ENCODE measurements at places on chromosomes 16 and 17.

DNA sequence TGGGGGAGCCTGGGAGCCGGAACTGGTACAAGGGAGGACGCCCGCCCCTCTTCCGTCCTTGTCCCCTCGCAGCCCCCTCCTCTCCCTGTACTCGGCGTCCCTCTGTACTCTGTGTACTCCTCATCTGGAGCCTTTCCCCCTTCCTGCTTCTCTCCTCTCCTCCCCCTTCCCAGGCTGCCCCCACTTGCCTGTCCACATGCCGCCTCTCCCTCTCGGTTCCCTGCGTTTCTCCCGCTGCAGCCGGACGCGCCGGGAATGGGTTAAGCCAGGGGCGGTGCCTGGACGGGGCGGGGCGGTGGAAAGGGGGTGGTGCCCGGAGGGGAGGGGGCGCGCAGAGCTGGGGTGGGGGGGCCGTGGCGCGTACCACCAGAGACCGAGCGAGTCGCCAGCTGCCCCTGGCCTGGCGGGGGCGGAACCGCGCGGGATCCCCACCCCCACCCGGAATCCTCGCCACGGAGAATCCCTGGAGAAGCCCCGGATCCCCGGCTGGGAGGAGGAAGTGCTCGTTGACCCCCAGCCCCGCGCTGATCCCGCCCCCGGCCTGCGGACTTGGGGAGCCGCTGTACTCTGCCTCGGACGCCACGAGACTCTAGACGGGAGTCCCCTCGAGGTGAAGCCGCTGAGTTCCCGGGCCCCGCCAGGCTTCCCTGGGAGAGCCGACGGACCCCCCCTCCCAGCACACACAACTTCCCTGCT, 22.6 kb downstream of the GJD3 start:
- no peak for DNase-seq

DNA sequence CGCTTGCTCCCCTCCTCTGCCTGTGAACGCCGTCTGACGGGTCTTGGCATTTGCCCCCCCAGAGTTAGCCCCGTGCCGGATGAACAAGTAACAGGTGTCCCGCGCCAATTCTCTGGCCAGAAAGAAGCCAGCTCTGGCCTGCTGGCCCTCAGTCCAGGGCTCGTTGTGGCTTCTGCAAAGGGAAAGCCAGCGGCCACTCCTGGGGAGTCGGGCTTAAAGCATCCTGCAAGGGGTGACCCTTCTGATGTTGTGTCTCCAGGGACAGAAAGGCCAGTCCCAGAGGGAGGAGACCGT, 18.4 kb upstream of the OSGIN1 start:
- no peak for DNase-seq

DNA sequence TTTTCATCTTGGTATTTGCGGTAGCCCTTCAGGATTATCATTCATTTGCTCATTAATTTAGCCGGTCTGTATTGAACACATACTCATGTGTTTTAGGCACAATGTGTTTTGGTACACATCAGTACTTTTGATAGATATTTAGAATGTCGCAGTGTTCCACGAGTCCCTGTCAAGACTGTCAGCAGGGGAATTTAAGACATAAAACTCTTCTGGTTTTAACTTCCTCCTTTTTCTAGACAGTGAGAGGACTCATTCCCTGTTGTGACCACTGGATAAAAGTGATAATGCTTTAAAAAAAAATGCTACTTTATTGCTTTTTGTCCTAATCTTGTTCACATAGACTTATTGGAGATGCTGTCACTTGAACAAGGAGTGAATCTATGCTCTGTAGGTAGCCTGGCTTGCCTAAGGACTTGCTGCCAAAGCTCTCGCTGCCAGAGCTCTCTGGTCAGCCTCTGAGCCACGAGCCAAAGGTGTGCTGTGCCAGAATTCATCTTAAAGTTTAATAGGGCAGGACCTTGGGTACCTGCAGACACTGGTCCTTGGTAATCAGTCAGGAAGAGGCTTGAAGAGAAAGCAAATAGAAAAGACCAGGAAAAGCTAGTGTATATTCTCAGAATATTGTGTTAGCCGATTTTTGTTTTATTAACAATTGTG, 5.4 kb downstream of the DCAF7 start:
- no peak for DNase-seq

DNA sequence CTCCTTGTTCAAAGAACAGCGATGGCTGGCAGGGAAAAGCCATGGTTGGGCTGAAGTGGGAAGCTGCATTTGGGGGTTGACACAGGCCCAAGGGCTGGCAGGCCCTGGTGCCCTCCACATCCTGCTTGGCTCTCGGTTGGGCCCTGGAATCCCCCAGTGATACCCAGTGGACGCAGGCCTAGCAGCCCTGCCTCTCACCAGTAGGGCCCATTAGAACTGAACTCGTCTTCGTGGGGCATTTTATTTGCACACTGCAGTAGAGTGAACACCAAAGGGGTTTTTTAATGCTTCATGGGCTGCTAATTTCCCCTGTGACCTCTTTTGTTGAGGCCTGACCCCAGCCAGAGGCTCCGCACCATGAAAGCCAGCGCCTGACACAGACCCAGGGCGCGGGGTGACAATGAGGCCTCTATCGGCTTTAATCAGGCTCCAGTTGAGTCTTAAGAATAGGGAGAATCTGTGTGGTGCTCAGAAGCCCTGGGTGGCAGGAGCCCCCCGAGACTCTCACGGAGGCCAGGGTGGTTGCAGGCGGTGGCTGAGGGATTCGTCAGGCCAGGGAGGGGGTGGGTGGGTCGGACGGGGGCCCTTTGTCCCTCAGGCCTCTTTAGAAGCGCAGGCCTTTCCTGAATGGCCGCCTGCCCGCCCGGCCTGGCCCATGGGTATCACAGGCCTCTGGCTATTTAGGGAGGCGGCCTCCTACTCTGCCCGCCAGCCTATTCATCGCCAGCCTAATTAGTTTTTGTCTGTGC, 199.3 kb downstream of the NTN1 start:
- no peak for DNase-seq

DNA sequence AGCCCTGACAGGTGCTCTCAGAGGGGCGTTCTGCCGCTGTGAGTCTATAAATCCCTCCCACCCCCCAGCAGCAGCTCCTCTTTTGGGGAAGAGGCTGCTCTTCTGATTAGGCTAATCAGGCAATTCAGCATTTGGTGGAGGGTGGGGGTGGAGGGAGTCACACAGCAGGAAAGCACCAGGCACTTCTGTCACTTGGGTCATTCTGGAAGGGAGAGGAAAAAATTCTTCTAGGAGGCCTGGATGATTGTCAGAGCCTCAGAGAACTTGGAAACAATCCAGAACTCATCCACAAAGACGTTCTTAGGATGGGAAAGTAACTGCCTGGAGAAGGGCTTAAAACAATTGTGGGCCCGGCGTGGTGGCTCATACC, 7.3 kb upstream of the SSTR2 start:
- no peak for DNase-seq

- DNase-seq = no peak
Observed at GRCh38 chr17:74637926-74638325, 14.4 kb upstream of the CD300E start.

GRCh38 chr16:84190731-84191388, at the start of gene ADAD2:
Gene ADAD2 (plus strand): TSS chr16:84191157. CDS start chr16:84191231, 74 bp downstream.
- no peak for DNase-seq

DNA sequence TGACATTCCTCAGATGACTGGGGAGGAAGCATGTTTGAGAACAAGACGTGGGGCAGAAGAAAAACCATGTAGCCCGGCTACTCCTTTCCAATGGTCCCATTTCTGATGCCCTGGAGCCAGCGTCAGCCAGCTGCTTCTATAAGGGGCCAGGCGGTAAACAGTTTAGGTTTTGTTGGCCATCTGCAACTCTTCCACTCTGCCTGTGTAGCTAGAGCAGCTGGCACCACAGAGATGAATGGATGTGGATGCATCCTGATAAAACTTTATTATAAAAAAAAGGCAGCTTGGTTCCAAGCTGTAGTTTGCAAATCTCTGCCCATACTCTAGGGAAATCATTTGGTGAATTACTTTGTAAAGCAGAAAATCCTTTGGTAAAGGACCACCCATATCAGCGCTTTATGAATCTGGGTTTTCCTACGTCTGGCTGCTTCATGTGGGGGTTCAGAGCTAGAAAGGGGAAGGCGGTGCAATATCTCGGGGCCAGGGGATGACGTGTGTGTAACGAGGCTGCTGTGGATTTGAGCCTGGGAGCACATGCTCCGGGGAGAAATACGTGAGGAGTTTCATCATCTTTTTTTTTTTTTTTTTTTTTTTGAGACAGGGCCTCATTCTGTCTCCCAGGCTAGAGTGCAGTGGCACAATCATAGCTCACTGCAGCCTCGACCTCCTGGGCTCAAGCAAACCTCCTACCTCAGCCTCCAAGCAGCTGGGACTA, 3.4 kb upstream of the SRL start:
- DNase-seq = no peak

DNA sequence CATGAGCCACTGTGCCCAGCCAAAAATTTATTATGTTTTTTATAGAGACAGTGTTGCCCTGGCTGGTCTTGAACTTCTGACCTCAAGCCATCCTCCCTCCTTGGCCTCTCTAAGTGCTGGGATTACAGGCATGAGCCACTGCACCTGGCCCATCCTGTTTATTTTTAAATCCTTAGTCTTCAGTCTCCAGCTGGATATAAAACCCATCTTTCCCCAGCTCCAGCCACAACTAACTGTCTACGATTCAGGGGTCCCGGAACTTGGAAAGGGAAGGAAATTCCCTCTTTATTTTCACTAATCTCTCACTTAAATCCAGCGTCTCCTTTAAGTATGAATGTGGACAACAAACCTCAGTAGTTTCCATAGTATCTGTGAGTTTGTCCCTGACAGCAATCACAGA, 62.2 kb downstream of the IQCK start:
- DNase-seq = no peak

DNA sequence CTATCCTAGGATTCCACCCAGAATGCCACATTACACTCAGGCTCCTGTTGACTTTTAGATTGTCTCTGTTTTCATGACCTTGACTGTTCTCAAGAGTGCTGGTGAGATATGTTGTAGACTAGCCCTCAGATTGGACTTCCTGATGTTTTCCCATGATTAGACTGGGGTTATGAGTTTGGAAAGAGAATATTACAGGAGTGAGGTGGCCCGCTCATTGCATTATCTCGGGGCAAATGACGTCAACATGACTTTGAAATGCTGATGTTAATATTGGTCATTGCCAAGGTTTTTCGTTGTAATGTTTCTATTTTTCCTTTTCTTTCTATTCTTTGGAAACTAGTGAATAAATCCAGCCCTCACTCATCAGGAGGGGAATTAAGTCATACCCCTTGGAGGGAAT, 355.7 kb upstream of the MON1B start:
- no peak for DNase-seq

GRCh38 chr17:57016071-57016763, 38.3 kb downstream of the SCPEP1 start:
- no peak for DNase-seq

DNA sequence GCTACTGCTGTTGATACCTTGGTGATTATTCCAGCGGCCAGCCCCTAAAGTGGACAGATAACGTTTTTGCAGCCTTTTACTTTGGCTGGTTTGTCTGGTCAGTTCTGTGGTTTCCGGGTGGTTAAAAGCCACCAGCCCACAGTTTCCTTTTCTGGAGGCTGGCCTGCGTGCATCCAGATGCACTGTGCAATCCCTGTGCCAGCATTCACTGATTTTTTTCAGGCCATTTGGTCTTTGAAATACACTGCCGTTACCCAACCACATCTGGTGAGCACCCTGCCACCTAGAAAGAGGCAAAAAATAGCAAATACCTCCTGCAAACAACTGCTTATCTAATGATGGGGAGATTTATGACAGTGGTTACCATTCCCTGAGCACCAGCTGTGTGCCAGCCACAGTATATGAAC, 797 bp downstream of the NUDT7 start:
- no peak for DNase-seq

DNA sequence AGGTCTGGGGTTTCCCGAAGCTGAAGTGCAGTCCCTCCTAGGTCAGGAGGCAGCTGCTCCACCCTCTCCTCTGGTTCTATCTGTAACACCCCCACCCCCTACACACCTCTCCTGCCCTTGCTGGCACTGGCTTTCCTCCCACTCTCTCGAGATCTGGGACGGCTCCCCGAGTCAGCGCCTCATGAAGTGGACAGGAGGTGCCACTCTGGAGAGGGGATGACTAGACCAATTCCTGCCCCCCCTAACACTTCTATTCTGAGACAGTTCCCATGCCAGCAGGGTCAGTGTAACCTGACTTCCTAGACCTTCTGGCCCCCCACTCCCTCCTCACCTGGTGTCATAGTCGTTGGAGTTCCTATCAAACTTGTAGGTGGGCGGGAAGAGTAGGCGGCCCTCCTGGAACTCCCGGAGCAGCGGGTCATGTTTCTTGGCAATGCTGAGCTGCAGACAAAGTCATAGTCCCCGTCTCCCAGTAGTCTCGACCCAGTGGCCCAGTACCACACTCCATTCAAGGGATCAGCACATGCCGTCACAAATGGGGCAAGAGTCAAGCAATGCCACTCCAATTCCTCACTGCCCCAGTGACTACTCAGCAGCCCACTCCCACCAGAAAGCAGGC, 9.7 kb downstream of the INPP5K start:
- DNase-seq = no peak

DNA sequence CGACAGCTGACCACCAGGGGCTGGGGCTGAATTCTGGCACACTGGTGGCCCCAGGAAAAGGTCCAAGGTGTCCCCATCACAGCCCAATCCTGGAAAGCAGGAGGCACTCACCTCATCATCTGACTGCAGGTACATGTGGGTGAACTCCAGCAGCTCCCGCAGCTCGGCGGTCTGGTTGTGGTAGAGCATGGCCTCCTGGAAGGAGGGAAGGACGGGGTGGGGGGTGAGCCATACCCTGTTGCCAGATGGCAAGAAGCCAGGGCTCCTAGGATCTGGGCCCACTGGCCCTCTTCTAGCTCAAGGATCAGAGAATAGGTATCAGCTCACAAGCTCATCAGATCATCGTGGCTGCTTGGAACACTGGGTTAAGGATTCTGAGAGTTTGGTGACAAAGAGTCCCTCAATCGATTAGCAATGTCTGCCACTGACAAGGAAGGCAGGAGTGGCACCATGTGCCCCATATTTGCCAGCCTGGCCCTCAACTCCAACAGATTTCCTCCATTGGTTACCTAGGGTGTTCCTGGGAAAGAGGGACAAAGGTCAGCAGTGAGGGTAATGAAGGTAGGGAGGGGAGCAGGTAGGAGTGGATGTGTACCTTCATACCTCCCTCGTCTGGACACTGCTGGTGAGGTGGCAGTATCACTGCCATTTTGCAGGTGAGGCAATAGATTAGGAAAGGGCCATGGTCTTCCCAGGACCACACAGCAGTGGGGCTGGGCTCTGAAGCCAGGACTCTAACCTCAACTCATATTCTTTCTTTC, 4.9 kb downstream of the P3H4 start:
- no peak for DNase-seq

All from left renal cortex interstitium (tissue), 4 donors.